ENCODE measurements at places on chromosomes 6 and 20.

GRCh38 chr6:155291291-155291690, 23.0 kb downstream of the TFB1M start:
- no peak for DNase-seq

- no peak for DNase-seq
These were observed 77.1 kb upstream of the MAN1A1 start for GRCh38 chr6:119426619-119427018.

GRCh38 chr6:133957780-133958242, 4.8 kb downstream of the TBPL1 start:
- no peak for DNase-seq

DNA sequence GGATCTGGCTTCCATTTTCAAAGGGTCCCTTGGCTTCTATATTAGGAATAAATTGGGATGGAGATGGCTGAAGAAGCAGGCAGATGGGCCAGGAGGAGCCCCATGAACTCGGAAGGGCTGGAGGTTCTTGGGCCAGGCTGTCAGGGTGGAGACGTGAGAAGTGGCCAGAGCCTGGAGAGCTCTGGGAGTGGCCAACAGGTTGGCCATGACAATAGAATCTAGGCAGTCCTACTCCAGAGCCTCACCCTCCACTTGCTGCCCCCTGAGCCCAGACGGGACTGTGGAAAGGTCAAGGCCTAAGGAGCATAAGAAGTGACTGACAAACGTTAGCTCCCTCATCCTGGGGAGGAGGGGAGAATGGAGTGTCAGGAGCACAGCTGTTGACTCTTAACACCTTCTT, 62.1 kb downstream of the STK35 start:
- DNase-seq, result no peak

DNA sequence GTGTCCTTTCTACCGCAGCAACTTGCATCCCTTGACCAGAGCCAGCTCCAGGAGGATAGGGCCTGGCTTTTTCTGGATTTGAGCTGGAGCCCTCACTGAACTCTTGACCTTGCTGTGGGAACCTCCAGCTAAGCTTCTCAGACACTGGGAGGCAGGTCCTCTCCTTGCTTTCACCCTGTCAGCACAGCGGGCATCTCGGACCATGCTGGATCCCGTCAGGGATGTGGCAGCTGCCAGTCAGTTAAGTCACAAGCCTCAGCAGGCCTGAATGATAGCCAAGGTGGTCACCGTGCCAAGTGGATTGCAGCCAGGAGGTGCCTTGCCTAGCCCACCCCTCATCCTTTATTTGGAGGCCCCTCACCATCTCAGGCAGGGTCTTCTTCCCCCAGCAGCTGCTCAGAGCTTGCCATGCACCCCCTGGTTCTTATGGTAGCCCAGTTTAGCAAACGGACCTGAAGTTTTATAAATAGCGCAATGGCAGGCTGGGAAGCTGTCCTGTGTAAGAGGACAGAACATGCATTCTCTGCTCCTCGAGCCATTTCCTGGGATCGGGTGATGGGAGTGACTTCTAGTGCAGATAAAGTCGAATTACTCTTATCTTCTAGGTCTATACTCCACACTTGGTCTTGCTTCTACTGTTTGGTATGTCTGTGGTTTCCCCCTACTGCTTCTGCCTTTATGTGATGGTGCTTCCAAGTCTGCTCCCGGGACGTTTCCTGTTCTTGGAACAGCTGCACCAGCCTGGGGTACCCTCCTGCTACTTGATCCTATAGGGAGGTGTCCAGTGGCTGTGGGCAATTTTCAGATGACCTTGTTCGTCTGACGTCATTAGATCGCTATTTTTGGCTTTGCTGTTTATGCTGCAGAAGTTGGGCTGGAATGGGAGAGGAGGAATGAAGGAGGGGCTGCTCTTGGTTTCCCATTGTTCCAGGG, 7.1 kb upstream of the MYLK2 start:
- no peak for DNase-seq

- DNase-seq, result no peak
These were observed 6.6 kb upstream of the HEBP2 start for GRCh38 chr6:138397128-138398122.

DNA sequence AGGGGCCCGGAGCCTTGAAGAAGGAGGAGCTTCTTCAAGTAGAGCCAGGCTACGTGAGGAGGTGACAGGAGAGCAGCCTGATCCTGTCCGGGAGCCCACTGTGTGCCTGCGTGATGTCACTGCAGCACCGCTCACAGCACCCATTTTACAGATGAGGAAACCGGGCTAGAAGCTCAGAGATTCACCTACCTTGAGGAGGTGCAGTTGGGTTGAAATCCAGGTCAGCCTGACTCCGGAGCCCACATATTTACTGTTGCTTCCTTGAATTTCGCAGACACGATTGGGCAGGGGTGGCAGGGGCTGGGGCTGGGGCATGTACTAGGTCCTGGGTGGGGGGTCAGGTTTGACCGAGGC, 12.5 kb downstream of the VSTM2L start:
- no peak for DNase-seq

- DNase-seq, result no peak
These were observed 4.4 kb upstream of the RAET1L start for GRCh38 chr6:150029749-150030148.

DNA sequence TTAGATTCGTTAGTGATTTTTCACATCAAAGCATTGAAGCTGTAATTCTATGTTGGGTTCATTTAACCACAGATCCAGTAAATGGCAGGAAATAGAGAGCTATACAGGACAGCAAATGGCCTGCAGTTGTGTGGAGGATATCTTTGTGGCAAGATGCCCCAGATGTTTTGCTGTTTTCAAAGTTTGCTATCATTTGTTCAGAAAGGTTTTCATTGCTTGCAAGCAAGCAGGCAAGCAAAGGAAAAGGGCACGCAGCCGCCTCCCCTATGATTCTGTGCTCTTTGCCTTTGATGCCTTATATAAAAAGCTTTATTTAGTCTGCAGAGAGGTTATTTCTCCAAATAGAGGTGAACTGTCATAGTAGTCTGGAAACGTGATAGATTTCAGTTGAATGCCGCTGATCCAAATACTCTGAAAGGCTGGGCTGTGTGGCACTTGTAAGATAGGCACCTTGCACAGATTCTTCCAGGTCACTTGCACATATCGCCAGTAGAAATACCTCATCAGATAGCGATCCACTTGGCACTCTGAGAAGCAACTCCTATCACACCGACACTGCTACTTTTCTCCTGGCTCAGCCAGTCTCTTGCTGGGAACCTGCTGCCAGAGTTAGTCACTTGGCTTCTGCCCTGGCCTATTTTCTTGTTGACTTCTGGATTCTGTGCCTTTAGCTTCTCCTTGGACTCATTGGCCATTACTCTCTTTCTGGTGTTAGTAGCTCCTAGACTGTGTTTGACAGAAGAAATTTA, 66.4 kb downstream of the UTRN start:
- DNase-seq, result no peak

- no peak for DNase-seq
These were observed 186.7 kb upstream of the ARID1B start for GRCh38 chr6:156590482-156590881.

DNA sequence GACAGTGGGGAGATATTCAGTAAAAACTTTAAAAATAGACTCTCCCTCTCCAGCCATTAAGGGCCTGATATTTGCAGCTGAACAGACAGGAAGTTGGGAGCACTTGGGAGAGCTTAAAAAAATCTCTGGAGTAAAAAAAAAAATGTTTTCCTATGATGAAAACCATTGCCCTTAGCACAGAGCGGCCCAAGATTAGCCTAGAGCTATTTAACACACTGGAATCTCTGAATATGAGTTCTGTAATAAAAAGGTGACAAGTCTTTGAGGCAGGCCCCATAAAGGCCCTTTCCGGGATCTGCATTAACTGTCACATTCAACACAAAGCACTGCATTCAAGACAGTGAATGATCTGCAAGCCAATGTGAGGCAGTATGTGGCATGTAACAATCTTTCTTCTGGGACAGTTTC, 393.7 kb downstream of the ZFAND3 start:
- no peak for DNase-seq

DNA sequence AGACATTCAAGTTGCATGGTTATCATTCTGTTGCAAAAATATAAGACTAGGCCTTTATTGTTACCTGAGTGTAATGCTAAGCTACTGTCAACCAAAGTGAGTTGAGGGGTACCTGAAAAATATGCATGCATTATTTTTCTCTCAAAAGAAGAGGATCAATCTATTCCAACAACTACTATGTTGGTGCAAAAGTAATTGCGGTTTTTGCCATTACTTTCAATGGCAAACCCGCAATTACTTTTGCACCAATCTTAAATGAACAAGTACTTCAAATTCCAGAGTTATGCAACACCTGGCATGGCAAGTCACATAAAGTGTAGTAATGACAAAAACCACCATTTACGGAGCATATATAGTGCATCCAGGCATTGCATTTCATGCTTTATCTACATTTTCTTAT, 307.0 kb upstream of the NOX3 start:
- DNase-seq, result no peak

DNA sequence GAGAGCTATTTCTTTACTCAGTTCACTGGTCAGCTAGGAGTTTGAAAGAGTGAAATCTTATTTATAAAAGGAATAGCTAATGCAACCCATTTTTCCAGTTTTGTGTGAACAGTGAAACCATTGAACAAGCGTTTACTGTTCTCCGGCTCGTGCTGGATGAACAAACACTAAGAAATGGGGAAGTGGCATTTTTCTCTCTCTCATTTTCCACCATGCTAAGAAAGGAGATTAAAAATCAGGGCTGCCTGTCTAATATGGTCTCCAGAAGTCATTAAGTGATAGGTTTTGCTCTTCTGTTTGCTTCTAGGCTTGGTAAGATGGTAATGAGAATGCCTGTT, 774 bp upstream of the SFT2D1 start:
- DNase-seq, result no peak

DNA sequence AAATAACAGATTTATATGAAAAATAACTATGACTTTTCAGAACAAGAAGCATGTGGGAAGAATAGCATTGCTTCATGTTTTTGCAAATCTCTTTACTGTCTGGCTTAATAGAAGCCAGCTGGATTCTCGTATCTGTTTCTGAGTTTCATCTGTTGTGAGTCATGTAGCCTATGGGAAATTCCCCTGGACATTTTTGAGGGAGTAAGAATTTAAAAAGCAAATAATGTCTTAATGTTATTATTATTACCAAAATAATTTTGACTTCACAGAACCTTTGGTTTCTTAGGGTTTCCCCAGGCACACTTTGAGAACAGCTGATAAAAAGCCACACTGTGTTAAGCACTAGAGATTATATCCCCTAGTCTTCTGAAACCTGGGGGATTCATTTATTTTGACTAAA, 75.8 kb downstream of the SYCP2L start:
- DNase-seq, result no peak

- DNase-seq, result no peak
These were observed 119.3 kb downstream of the F13A1 start for GRCh38 chr6:6201200-6201599.

- DNase-seq, result no peak
These were observed 58.5 kb downstream of the AHI1 start for GRCh38 chr6:135438907-135439535.

- no peak for DNase-seq
These were observed 642 bp downstream of the NKX2-2 start for GRCh38 chr20:21513181-21513663.

DNA sequence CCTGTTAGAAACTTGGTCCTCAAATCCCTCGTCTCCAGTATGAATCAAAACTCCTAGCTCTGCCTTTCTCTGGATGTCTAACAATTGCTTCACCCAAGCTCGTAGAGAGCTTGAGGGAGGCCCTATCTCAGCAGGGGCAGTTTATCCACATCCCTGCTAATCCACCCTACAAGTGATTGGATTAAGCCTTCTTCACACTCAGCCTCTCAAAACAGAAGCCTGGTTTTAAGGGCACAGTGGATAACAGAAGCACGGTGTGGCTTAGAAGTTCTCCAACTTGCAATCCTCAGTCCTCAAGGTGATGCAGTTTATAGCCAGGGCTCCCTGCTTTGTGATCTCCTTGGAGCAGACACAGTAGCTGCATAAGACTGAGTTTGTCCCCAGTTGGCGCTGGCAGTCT, 383.9 kb downstream of the KIF16B start:
- no peak for DNase-seq

DNA sequence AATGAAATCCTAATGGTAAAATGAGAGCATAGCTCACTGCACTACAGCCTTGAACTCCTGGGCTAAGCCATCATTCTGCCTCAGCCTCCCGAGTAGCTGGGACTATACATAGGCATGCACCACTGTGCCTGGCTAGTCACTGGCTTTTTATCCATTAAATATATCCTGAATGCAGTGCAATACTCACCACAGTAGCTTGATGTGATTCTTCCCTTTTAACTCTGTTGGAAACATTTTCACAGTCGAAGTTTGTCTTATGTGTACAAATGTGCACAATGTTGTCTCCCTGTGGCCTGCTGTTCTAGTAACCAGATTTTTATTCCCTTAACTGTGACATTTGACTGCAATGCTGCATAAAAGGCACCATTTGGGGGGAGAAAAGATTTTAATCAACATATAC, 56.7 kb downstream of the TRMT6 start:
- no peak for DNase-seq

DNA sequence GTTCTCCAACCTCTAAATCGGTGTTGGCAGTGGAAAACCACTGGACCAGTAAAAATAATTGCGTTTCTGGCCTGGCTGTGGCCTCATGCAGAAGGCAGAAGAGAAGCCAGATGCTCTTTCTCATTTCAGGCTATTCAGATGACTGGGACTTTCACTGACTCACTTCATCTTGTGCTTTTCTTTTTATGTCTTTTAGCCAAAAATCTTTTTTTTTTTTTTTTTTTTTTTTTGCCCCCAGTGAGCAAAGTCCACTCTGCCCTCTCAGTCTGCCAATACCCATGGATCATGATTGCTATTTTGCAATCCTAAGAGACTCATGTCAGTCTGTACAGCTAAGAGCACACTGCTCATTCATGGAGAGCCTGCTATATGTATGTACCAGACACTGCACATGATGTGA, 962.5 kb downstream of the KIF16B start:
- no peak for DNase-seq

DNA sequence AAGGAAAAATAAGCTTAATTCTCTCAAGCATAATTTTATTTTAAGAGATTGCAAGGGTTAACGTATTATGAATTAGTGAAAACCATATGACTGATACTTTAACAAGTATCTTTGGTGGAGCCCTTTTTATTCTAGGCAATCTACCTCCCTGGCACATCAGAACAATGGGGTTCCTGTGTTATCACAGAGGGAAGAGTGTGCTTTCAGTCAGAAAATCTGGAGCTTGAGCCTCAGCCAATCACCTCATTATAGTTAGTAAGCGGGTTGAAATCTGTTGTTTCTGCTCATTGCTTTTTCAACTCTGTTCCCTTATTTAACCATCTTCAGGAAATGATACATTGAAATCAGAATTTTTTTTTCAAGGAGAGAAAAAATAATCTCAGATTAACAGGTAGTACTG, 391 bp downstream of the ADGRF1 start:
- DNase-seq, result no peak
